Vagina (tissue), 2 donors: ENCODE measurements at places on chromosomes 16 and 17. TPM values are rescaled to one million over a fixed set of nuclear protein-coding genes. Genes with fewer than 3 reads are reported as not detected.

GRCh38 chr17:4582101-4582501, 2.2 kb upstream of the SMTNL2 start:
- no peak overlapping the region for H3K4me3 ChIP-seq
- H3K27me3 ChIP-seq = no peaks in the 10 kb centered on the region
- DNase-seq = no peak
- H3K36me3 ChIP-seq = no peaks in the 10 kb centered on the region
- no peak overlapping the region for H3K27ac ChIP-seq
- peaks cover 21% of the 10 kb centered on the region for H3K4me1 ChIP-seq

DNA sequence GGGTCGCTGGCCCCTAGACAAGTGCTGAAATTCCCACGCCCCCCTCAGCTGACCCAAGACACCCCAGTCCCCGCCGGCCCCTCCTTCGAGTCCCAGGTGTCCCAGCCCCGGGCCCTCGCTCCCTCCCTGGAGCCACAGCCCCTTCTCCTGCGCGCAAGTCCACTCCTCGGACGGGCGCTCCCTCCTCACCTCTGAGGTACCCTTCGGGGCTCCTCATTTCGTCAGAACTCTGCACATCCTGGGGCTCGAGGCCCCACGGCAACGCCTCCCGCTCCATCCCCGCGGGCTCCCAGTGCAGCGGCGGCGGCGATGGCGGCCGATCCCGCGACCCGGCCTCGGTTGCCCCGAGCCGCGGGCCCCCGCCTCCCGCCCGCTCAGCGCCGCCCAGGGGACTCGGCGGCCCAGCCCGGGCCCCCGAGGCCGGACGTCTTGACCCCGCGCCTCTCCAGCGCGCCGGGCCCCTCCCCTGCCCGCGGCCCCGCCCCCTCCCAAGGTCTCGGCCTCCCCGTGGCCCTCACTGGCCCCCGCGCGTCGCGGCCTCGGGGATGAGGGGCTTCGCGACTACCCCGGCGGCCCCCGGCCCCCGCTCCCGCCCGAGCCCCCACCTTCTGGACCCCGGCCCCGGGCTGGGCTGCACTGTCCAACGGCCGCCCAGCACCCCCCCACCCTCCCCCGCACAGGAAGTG, at the start of gene ZNF768:
Gene ZNF768 (minus strand): TSS at position 430 of the 686 bp plus-strand sequence. CDS start 153 bp downstream, at position 277.
- H3K27ac ChIP-seq = peak within 1 kb of the TSS; percentile 95
- peak within 1 kb of the TSS; percentile 79 for H3K4me3 ChIP-seq
- H3K4me1 ChIP-seq = peaks cover 37% of the 10 kb centered on the region
- no peaks in the 10 kb centered on the region for H3K27me3 ChIP-seq

DNA sequence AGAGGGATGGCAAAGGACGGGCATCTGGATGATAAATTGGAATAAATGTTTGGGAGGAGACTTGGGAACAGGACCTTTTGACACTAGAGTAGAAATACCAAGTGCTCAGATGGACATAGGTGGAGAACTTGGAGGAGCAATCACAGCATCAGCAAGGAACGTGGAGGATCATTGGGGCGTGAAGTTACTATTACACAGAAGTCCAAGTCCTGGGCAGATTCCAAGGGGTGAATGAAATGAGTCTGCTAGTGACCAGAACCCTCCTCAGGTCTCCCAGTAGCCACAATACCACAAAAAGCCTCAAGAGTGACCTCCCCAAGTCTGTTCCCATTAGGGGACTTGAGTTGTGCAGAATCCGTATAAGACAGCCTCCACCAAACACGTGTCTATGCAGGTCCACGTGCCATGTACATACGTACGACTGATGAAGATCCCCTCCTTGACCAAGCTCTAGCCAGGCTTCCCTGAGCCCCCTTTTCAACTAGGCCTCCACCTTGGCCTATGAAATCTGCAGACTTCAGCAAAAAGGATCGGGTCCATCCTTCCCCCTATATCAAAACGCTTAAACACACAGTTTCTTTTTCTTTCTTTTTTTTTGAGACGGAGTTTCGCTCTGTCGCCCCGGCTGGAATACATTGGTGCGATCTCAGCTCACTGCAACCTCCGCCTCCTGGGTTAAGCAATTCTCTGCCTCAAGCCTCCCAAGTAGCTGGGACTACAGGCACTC, 2.2 kb downstream of the C17orf67 start:
- H3K27me3 ChIP-seq = no peaks in the 10 kb centered on the region
- H3K36me3 ChIP-seq = no peaks in the 10 kb centered on the region
- no peak overlapping the region for H3K27ac ChIP-seq
- peaks cover 37% of the 10 kb centered on the region for H3K4me1 ChIP-seq
- DNase-seq = no peak
- H3K4me3 ChIP-seq = no peak overlapping the region

GRCh38 chr16:89084814-89085612, 8.6 kb upstream of the ACSF3 start:
- H3K4me1 ChIP-seq = no peaks in the 10 kb centered on the region
- no peak for DNase-seq
- H3K27ac ChIP-seq = no peak overlapping the region
- no peaks in the 10 kb centered on the region for H3K36me3 ChIP-seq
- no peak overlapping the region for H3K4me3 ChIP-seq

DNA sequence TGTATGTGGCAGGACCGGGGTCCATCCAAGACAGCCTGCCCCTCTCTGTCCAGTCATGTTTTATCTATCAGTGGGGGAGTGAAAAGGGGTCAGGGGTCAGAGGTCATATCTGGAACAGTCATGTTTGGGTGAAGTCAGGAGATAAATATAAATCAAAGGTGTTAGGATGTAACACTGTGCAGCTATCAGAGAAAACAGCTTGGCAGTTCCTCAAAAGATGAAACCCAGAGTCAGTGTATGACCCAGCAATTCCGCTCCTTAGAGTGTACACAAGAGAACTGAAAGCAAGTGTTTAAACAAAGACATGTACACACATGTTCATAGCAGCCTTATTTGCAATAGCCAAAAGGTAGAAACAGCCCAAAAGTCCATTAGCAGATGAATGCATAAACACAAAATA, 361.3 kb downstream of the FOXL1 start:
- no peaks in the 10 kb centered on the region for H3K36me3 ChIP-seq
- H3K27me3 ChIP-seq = no peaks in the 10 kb centered on the region
- H3K4me1 ChIP-seq = no peaks in the 10 kb centered on the region

- no peak overlapping the region for H3K4me3 ChIP-seq
- H3K36me3 ChIP-seq = no peaks in the 10 kb centered on the region
- no peaks in the 10 kb centered on the region for H3K27me3 ChIP-seq
- H3K4me1 ChIP-seq = no peaks in the 10 kb centered on the region
Measured at GRCh38 chr16:72221630-72222024, 49.7 kb upstream of the PMFBP1 start.

DNA sequence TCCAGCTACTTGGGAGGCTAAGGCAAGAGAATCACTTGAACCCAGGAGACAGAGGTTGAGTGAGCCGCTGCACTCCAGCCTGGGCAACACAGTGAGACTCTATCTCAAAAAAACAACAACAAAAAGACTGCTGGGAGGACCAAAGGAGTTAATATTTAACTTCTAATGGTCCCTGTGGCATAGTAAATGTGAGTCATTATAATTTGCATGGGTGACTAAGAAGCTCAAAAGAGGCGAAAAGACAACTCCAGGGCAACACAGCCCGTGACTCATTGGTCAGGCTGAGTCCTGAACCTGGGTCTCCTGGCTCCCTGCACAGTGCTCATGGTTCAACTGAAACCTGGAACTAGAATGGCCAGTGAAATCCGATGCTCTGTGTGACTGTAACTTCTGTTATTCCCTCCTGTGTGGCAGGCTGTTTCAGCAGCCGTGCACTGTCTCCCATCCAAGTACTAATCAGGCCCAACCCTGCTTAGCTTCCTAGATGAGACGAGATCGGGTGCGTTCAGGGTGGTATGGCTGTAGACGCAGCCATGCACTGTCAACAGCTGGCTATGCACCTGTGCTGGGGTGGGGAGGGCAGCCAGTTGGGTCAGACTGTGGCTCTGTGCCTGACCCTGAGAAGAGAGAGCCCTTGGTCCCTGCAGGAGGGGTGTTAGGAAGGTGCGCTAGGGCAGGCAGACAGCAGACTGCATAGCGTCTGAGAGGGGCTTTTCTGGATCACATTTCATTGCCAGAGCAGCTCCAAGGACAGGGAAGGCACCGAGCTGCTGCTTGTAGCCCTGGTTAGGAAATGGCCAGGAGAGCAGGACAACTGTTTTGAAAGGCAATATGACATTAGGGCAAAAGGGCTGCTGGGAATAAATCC, 14.5 kb upstream of the GPRC5C start:
- H3K27ac ChIP-seq = no peak overlapping the region
- no peak for DNase-seq
- no peaks in the 10 kb centered on the region for H3K27me3 ChIP-seq
- no peak overlapping the region for H3K4me3 ChIP-seq
- no peaks in the 10 kb centered on the region for H3K36me3 ChIP-seq

The TEDC2 gene
- total RNA-seq = 2.5 TPM

GRCh38 chr16:67397036-67397801, 3.9 kb upstream of the TPPP3 start:
- H3K27me3 ChIP-seq = no peaks in the 10 kb centered on the region
- H3K27ac ChIP-seq = peak overlapping the region; percentile 66
- peaks cover 75% of the 10 kb centered on the region for H3K4me1 ChIP-seq
- H3K36me3 ChIP-seq = no peaks in the 10 kb centered on the region
- no peak overlapping the region for H3K4me3 ChIP-seq

The HAP1 gene
- total RNA-seq = 1.2 TPM

GRCh38 chr17:48460052-48460451, 30.0 kb upstream of the SKAP1 start:
- H3K36me3 ChIP-seq = no peaks in the 10 kb centered on the region
- DNase-seq = no peak
- no peaks in the 10 kb centered on the region for H3K27me3 ChIP-seq
- no peak overlapping the region for H3K4me3 ChIP-seq
- no peak overlapping the region for H3K27ac ChIP-seq
- no peaks in the 10 kb centered on the region for H3K4me1 ChIP-seq

DNA sequence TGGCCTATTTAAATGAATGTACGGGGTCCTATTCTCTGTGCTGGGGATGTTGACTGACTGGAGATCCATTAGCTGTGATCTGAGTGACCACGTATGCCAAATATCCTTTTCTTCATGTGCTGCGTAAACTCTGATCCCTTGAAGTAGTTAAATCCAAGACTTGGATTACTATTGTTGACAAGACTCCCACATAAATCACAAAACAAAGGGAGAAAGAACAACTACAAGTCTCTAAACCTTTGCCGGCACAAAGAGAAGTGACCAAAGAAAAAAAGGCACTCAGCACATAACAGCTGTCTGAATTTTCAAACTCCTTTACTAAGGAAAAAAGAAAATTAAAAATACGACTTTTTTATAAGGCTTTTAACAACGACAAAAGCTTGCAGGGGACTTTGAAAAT, 559.9 kb upstream of the CDH8 start:
- no peak overlapping the region for H3K4me3 ChIP-seq
- DNase-seq = no peak
- no peaks in the 10 kb centered on the region for H3K4me1 ChIP-seq
- H3K36me3 ChIP-seq = no peaks in the 10 kb centered on the region
- no peak overlapping the region for H3K27ac ChIP-seq

DNA sequence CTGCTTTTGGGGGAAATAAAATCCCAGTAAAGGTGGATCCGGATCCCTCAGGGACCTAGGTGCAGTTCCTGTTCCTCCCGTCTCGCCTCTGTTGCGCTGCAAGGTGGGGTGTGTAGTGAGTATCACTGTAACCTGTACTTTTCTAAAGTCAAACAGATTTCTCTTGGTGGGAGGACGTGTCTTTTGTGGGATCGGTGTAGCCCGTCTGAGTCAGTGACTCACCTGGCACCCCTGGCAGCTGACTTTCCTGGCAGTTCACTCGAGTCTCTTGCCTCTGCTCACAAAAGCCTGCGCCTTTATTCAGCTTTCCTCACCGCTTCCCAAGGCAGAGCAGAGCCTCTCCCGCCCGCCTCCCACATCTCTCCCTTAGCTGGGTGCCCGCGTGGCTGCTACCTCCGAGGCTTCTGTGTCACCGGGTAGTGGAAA, 85.7 kb downstream of the CMIP start:
- H3K36me3 ChIP-seq = no peaks in the 10 kb centered on the region
- H3K4me3 ChIP-seq = no peak overlapping the region
- H3K27me3 ChIP-seq = no peaks in the 10 kb centered on the region

- no peaks in the 10 kb centered on the region for H3K27me3 ChIP-seq
- no peaks in the 10 kb centered on the region for H3K36me3 ChIP-seq
- H3K4me3 ChIP-seq = no peak overlapping the region
- no peak for DNase-seq
Measured at GRCh38 chr16:67304020-67304419, 22.5 kb downstream of the KCTD19 start.

- no peak overlapping the region for H3K27ac ChIP-seq
- DNase-seq = no peak
- no peak overlapping the region for H3K4me3 ChIP-seq
- H3K27me3 ChIP-seq = no peaks in the 10 kb centered on the region
- no peaks in the 10 kb centered on the region for H3K4me1 ChIP-seq
Measured at GRCh38 chr16:54171626-54172537, 114.7 kb downstream of the IRX3 start.

DNA sequence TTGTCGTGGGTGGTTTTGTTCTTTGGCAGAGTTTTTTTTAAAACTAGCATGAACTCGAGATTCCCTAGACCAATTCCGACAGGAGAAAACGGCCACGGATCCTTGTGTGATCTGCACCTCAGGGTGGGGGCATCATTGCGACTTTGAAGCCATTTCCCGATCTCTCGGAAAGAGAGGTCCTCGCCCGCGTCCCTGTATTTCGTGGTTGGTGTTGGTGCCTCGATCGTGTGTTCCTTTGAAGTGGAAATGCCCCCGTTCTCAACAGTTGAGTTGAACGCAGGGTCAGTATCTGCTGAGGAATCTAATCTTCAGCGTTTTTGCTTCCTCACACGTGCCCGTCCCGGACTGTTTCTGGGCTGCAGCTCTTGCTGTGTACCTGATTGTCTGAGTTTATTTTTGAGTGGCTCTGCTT, 1.1 kb downstream of the CRAMP1 start:
- H3K27ac ChIP-seq = no peak overlapping the region
- no peak for DNase-seq
- peaks cover 51% of the 10 kb centered on the region for H3K4me1 ChIP-seq
- no peaks in the 10 kb centered on the region for H3K36me3 ChIP-seq
- peak overlapping the region; percentile 99 for H3K4me3 ChIP-seq

The KCNH4 gene
- total RNA-seq = not detected

DNA sequence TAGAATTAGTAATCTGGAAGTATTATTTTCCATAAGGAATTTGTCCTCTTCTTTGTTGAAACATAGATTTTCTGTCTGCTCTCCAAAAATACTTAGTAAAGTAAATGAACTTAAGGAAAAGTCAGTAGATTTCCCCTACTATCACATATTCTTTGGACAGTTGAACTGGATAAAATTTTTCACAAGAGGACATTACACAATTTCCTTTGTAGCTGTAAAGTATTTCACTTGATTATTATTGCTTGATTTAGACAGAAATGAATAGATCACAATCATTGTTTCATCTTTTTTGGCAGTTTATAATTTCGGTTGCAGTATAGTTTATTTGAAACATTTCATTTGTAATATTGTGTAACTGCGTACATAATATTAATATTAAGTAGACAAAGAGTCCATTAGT, 12.5 kb downstream of the CYB5B start:
- no peak for DNase-seq
- no peaks in the 10 kb centered on the region for H3K27me3 ChIP-seq
- H3K27ac ChIP-seq = no peak overlapping the region

The CCL16 gene
- total RNA-seq = not detected
